Vein endothelial cell (primary cell): ENCODE measurements at places on chromosomes 11 and 22. TPM values are rescaled to one million over a fixed set of nuclear protein-coding genes. Genes with fewer than 3 reads are reported as not detected.

HBD gene
- not detected in 2 replicates for total RNA-seq

JHY gene
- 2.0 and 2.8 TPM in 2 replicates for total RNA-seq

ARFGAP2 gene
- 127 and 189 TPM in 2 replicates for total RNA-seq

FGF19 gene
- not detected in 2 replicates for total RNA-seq

HORMAD2 gene
- not detected in 2 replicates for total RNA-seq

OR5B21 gene
- not detected in 2 replicates for total RNA-seq

NELL1 gene
- total RNA-seq, result not detected in 2 replicates

TMEM86A gene
- 2.5 and 3.3 TPM in 2 replicates for total RNA-seq

CARD16 gene
- total RNA-seq, result 32.0 and 35.9 TPM in 2 replicates

PGA5 gene
- total RNA-seq, result not detected in 2 replicates

CASP1 gene
- total RNA-seq, result 9.6 and 14.4 TPM in 2 replicates

WNT7B gene
- total RNA-seq, result not detected in 2 replicates

PARVG gene
- total RNA-seq, result under 0.01 and 0.33 TPM in 2 replicates

SYT9 gene
- 1.1 and 2.6 TPM in 2 replicates for total RNA-seq

PEX26 gene
- 34.3 and 45.3 TPM in 2 replicates for total RNA-seq

OR9Q1 gene
- not detected in 2 replicates for total RNA-seq

TMEM121B gene
- 0.48 and 0.65 TPM in 2 replicates for total RNA-seq

TNNI2 gene
- total RNA-seq, result not detected in 2 replicates

BEST1 gene
- not detected in 2 replicates for total RNA-seq

ARHGEF17 gene
- 27.0 and 36.6 TPM in 2 replicates for total RNA-seq

KRTAP5-3 gene
- not detected in 2 replicates for total RNA-seq

APOL5 gene
- not detected in 2 replicates for total RNA-seq

SLC7A4 gene
- total RNA-seq, result under 0.01 TPM in 1 of 2 replicates, not detected in the other

VPREB1 gene
- total RNA-seq, result not detected in 2 replicates

APOL4 gene
- 0.57 and 1.6 TPM in 2 replicates for total RNA-seq

GDPD4 gene
- not detected in 2 replicates for total RNA-seq

MMP27 gene
- total RNA-seq, result not detected in 2 replicates

KLHDC7B gene
- under 0.01 TPM in 1 of 2 replicates, not detected in the other for total RNA-seq
